ENCODE measurements at places on chromosomes 4 and X.
A peak's percentile ranks its signal among the peaks of the same experiment; 100 is the strongest.

GRCh38 chr4:127362686-127363085, 270.1 kb upstream of the INTU start:
- no peak for DNase-seq

DNA sequence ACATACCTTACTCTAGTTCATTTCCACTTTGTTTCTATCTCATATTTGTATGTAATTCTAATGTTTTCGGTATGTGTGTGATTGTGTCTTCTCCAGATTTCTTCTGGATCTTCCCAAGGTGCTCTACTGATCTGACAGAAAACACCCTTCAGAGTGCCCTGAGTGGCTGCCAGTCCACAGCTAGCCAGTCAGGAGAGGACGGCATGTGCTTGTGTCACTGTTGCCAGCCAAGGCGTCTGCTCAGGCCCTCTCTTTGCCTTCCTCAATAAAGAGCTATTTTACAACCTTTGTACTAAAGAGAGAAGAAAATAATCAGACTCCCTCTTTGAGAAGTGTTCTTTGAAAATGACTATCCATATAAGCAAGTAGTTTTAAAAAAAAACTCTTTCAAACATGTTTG, 29.0 kb downstream of the CD99L2 start:
- no peak for DNase-seq

DNA sequence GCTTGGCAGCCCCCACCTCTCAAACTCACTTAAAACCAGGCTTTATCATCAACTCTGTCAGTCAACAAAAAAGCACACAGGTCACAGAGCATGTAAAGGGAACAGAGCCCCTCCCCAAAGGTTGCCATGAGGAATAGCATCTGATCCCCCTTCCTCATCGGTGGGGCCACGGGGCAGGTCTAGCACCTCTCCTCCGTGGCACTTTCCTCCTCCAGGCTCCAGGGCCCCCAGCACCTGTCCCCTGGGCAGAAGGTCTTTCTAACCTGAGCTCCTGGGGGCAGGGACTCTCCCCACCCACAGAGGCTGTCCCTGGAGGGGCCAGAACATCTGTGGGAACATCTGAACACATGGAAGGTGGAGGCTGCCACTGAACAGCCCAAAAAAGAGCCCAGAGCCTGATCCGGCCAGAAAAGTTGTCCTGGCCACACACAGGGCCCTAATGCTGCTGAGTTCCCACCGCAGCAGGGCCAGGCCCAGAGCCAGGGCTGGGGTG, 65.7 kb downstream of the ZFYVE28 start:
- no peak for DNase-seq

- no peak for DNase-seq
Measured at GRCh38 chr4:98517218-98518021, 141.0 kb downstream of the TSPAN5 start.

DNA sequence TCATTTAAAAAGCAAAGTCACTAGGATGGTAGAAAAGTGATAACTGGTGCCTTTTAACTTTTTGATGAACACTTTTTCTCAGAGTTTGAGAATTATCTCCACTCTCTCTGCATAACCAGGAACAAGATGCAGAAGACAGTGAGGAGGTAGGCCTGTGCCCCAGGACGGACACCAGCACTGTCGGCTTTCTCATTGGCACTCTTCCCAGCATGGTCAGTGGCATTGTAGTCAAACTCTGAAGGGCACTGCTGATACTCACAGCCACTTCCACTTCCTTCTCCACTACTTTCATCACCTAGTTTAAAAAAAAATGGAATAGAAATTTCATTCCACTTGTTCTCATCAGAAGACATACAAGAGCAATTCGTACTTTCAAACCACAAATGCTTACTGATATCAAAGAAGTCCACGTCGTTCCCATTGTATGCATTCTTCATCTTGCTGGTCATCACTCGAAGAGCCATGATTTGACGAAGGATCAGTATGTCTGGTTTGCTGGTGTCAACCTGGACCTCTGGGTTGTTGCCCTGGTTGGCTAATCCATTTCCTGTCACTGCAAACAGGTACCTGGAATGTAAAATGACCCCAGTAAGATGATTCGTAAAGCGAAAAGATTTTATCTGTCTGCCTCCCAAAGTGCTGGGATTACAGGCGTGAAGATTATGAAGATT, 84.8 kb upstream of the TFDP3 start:
- DNase-seq = no peak

DNA sequence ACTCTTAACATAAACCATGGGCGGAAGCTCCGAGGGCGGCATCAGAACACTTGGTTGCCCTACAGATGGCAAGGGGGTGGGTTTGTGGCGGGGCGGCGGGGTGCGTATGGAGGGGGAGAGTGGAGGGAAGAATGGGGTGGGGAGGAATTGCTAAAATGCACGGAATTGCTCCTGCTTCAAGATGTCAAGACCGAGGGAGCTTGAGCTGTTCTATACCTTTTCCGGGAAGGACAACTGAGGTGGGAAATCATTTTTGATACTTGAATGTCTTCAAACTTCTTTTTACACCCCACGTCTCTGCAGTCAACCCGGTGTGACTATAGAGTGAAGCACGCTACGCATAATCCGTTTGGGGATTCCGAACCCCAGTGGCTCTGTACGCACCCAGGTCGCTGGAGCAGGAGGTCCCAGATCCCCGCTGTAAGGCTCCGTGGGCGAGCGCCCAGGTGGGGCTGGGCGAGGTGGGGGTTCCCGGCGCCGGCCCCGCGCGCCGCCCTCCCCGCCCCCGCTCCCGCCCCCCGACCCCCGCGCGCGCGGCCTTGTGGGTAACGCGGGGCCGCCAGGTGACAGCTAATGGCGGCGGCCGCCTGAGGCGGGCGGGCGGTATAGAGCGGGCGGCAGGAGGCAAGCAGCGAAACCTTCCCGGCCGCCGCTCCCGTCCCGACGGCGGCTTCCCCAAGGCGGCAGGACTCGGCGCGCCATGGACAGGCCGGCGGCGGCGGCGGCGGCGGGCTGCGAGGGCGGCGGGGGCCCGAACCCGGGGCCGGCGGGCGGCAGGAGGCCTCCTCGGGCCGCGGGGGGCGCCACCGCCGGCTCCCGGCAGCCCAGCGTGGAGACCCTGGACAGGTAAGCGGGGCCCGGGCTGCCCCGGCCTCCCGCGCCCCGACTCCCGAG, at the start of gene MTMR1:
Gene MTMR1 (plus strand): TSS at position 566 of the 894 bp plus-strand sequence. CDS start 135 bp downstream, at position 701.
- peak; percentile 54 for DNase-seq

DNA sequence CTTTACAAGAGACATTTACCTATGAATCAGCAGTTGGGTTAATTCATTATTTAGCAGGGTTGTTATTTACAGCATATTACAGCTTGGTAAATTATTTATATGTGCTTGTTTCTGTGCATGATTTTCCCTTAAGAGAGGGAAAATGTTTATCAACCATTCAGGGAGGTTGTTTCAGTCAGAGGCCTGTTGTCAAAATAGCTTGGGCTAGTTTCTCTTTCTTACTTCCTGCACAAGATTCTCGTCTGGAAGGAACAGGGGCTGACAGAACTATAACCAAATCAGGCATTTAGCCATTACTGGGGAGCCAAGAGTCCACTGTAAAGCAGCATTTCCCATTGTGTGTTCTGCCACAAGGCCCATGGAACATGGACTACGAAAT, 135.8 kb downstream of the HS6ST2 start:
- no peak for DNase-seq

GRCh38 chrX:115378471-115378870, 89.0 kb downstream of the LUZP4 start:
- DNase-seq = no peak

DNA sequence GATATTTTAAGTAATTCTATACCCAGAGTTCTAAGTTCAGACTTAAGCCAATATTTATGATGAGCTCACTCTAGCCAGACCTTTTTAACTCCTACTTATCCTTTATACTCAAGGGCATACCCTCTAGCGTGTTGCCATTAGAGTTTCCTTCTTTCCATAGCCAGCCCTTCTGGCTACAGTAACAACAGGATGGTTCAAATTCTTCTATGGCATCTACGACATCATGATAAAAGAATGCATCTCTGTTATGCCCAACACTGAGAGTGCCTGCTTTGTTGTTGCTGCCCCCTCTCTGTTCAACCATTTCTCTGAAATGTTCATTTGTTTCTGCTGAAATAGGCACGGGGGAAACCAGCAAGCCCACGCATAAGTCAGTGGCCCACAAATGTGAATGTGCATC, 104.5 kb downstream of the UBE2NL start:
- no peak for DNase-seq

GRCh38 chr4:21768349-21769310, 179.9 kb downstream of the KCNIP4 start:
- peak; percentile 46 for DNase-seq

- no peak for DNase-seq
Measured at GRCh38 chr4:12595986-12596385, 888.2 kb downstream of the RAB28 start.

DNA sequence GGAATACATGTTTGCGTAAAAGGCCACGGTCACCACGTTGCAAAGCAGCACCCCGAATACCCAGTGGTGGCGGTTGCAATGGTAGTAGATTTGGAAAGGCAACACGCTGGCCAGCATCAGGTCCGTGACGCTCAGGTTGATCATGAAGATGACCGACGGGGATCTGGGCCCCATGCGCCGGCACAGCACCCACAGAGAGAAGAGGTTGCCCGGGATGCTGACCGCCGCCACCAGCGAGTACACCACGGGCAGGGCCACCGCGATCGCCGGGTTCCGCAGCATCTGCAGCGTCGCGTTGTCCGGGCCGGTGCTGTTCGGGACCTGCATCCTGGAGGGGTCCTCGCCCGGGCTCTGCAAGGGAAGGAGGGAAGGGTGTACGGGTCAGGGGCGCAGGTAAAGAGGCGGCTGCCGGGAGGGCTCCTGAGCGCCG, 13.5 kb upstream of the ASMTL start:
- no peak for DNase-seq

DNA sequence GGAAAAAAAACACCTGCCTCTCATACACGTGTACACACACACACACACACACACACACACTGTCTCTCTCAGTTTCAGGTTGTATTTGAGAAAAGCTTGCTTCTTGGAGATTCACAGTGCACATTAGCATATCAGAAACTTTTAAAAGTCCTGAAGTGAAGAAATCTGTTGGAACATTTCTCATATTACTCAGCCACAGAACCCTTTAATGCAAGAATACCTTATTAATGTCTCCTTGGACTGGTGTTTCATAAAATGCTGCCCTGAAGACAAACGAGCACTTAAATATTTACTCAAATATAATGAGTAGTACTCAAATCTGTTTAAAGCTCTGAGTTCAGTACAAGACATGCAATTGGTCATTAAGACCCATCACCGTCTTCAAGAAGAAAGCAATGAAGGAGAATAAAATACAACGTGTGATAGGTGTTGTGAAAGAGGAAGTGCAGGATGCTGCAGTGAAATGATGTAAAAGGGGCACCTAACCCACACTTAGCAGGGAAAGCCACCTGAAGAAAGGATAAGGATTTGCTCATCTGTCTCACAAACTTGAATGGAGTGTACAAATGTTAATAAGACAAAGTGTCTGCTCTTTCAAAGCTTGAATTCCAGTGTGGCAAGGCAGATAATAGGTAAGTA, 57.0 kb downstream of the DCLK2 start:
- no peak for DNase-seq

DNA sequence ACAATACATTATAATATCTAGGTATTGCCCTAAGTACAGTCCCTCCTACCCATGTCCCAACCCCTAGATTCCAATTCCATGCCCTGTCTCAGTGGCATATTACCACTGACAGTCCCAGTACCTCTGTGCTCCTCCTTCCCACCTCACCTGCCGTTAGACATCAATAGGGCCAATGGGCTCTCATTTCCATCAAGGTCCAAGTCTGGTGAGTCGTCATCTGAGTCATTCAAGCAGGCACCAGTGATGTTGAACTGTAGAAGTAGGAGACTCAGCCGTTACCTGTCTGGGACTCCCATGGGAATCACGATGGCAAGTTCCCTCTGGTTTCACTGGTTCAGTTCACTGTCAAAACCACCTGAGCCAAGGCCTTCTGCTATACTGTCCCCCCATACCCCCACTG, 51.7 kb downstream of the PHF8 start:
- DNase-seq = no peak

DNA sequence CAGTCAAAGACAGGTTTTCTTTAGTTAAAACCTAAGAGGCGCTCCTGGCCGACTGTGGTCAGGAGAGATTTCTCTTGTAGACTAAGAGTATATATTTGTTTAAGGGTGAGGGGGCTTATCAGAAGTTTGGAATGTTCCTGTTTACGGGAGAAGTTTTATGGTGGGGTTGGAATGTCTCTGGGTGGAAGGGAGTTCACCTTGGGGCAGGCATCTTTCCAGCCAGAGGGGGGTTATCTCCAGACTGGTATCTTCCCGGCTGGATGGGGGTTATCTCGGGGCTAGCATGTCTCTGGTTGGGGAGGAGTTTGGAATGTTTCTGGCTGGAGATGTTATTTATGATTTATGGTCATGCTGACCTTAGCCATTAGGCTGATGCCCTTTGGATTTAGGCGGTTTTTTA, 116.0 kb downstream of the COX7B2 start:
- no peak for DNase-seq

GRCh38 chr4:114250439-114250891, 271.0 kb upstream of the ARSJ start:
- no peak for DNase-seq

- no peak for DNase-seq
Measured at GRCh38 chr4:155707251-155707650, 40.6 kb downstream of the GUCY1A1 start.

DNA sequence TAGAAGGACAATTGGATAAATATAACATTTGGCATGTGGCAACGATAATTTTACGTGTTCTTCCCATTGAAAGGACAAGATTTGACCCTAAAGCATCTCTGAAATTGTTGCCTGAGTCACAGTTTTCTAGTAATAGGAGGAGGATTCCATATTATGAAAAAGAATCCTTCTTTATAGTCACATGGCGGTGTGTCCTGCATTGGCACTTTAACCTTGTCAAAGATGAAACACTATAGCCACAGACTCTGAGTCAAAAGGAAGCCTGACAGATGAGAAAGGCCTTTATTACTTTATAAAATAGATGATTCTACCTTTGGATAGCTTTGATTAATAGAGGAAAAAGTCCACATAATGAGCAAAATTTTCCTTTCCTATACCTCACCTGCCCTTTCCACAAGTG, 11.5 kb downstream of the LNX1 start:
- DNase-seq = no peak

- DNase-seq = peak; percentile 33
Measured at GRCh38 chrX:48083212-48083611, 11.8 kb upstream of the ZNF630 start.

DNA sequence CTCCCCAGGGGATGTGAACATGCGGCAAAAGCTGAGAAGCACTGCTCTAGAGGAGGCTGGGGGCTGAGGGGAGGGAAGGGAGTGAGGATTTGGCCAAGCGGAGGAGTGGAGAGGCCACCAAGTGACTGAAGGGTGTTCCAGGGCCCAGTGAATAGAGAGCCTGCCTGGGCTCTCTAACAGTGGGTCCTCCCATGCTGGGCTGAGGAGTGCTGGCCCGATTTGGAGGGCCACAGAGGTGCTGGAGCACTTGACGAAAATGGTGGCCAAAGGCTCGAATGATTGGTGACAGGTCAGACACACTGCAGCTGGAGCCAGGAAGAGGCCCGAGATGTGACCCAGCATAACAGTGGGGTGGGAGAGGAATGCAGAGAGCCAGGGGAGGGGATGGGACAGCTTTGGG, 37.5 kb upstream of the MAP3K15 start:
- DNase-seq = no peak

Data from NCI-H1092 treated with DMSO at 0.1 percent for 48 hours (cell line).